A172 (cell line): ENCODE measurements at places on chromosomes 1 and 21. TPM values are rescaled to one million over a fixed set of nuclear protein-coding genes. Genes with fewer than 3 reads are reported as not detected.
A peak's percentile ranks its signal among the peaks of the same experiment; 100 is the strongest.

Gene B3GALT5
- 0.14 and 0.48 TPM in 2 replicates for total RNA-seq

Gene HNRNPCL1
- not detected in 2 replicates for total RNA-seq

Gene NES
- total RNA-seq = 60.4 and 105 TPM in 2 replicates

Gene GNG5
- total RNA-seq = 32.2 and 32.7 TPM in 2 replicates

Gene LCE1B
- not detected in 2 replicates for total RNA-seq

Gene NCF2
- total RNA-seq = 2.7 and 5.8 TPM in 2 replicates

Gene CEP104
- total RNA-seq = 9.0 and 20.7 TPM in 2 replicates

Gene NECTIN4
- total RNA-seq = 1.6 and 2.2 TPM in 2 replicates

- no peak for DNase-seq
Measured at GRCh38 chr1:3101124-3101939, 32.3 kb downstream of the PRDM16 start.

- DNase-seq = no peak
Measured at GRCh38 chr1:63703701-63704107, 70.1 kb upstream of the ROR1 start.

- peak; percentile 87 for DNase-seq
Measured at GRCh38 chr21:45865106-45865835, 116.3 kb upstream of the COL6A1 start.

DNA sequence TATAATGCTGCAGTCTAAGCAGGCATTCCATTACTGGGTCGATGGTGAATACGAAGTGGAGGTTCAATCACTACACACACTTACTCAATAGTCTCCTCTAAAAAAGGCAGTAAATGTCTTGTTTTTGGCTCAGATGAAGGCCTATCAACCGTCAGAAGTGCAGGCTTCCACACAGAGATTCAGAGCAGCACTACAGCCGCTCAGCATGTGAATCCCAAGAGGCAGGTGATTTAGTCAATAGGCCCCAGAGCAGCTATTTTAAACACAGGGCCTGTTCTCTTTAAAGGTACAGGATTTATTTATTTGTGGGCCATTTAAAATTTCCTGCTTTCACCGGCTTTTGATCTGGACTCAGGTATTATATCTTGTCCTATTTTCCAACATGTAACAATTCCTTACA lies 293.7 kb downstream of the RGS7 start:
- no peak for DNase-seq

DNA sequence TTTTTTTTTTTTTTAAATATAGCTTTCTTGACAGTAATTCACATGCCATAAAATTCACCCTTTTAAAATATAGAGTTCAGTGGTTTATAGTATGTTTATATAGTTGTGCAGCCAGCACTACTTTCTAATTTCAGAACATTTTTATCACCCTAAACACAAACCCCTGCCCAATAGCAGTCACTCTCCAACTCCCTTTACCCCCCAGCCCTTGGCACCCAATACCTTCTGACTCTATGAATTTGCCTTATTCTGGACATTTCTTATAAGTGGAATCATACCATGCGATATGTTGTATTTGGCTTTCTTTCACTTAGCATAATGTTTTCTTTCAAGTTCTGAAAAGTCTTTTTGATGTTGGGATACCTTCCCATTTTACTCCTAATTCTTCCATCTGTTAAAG lies 42.5 kb upstream of the NEXN start:
- DNase-seq = no peak

GRCh38 chr1:116824631-116825206 lies 70.5 kb downstream of the CD2 start:
- DNase-seq = peak; percentile 65

DNA sequence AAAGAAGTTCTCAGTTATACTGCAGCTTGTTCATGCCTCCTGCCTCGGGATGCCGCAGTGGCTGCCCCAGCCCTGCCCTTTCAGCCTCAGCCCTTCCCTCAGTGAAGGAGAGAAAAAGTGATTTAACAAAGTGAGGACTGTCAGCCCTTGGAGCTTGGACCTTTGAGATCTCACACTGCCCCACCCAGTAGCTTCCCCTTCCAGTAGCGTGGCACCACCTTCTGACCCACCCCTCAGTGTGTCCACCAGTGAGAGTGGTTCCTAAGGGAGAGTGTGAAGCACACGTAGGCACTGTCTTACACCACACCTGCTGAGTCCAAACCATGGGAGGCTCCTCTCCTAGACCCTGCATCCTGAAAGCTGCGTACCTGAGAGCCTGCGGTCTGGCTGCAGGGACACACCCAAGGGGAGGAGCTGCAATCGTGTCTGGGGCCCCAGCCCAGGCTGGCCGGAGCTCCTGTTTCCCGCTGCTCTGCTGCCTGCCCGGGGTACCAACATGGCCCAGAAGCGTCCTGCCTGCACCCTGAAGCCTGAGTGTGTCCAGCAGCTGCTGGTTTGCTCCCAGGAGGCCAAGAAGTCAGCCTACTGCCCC lies at the start of gene CDA:
Gene CDA (plus strand): TSS at position 464 of the 592 bp plus-strand sequence. CDS start 33 bp downstream, at position 497.
- DNase-seq = no peak

DNA sequence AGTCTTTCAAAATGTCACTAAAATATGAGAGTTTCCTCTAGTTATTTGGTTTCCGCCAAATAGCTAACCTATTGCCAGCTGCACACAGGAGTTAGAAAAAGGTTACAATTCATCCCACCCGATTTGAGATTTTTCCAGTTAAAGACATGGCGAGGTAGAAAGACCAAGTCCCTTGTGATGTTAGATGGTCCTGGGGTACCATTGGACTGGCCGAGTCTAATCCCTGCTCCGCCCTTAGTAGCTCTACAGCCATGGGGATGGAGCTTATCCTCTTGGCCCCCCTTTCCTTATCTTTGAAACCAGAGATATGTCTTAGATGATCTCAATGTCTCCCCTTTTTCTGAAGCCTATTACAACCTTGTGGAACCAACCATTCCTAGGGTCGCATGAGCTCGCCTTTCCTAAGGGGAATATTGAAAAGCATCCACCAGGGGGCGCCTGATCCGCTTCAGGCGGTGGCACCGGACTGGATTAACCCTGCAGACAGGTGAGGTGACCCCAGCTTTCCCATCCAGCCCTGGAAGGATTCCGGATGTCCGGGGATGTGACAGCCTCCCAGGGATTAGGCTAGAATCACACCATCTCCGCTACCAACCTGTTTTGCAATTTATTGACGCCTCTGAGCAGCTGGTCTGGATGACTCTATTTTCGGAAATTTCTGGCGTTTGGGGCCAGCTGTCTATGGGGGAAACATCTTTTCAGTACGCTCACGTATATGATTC lies 68.3 kb upstream of the SIM2 start:
- DNase-seq = peak; percentile 61

GRCh38 chr21:14694817-14695216 lies 148.7 kb upstream of the SAMSN1 start:
- DNase-seq = no peak

DNA sequence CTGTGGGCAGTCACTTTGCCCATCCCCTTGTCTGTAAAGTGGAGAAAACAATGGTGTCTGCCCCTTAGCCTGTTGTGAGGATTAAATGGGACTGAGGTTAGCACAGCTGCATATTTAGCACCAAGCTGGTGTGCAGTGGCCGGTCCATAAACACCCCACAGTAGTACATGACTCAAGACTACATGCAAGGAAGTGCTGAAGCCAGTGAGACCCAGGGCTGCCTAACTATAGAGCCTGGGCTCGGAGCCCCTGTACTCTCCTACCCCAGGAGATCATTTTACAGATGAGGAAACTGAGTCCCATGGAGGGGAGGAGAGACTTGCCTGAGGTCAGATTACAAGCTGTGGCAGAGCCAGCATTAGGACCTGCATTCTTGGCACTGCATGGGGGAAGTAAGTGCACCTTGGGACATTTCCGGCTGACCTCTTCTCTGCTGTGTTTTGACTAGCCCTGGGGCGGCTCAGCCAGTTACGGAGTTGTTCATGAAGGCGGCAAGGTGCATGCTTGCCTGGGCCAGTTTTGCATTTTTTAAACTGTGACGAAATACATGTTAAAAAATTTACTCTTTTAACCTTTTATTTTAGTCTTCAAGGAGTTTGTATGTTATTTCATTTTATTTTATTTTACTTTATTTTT lies 3.2 kb downstream of the SERINC2 start:
- DNase-seq = no peak

GRCh38 chr1:63679076-63679475 lies 85.9 kb downstream of the PGM1 start:
- DNase-seq = peak; percentile 16

GRCh38 chr1:113133038-113133437 lies 60.0 kb downstream of the LRIG2 start:
- no peak for DNase-seq

DNA sequence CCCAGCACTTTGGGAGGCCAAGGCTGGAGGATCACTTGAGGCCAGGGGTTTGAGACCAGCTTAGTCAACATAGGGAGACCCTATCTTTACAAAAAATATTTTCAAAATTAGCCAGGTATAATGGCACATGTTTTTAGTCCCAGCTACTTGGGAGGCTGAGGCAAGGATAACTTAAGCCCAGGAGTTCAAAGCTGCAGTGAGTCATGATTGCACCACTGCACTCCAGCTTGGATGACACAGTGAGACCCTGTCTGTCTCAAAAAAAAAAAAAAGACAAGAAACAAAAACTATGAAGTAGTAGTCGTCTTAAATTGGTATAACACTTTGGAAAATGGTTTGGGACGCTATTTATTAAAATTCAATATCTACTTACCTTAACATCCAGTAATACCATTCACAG lies 7.7 kb downstream of the AIM2 start:
- DNase-seq = no peak
